Activated CD4-positive, alpha-beta T cell treated with anti-CD3 and anti-CD28 coated beads for 48 hours (primary cell): ENCODE measurements at places on chromosomes 4 and X.

DNA sequence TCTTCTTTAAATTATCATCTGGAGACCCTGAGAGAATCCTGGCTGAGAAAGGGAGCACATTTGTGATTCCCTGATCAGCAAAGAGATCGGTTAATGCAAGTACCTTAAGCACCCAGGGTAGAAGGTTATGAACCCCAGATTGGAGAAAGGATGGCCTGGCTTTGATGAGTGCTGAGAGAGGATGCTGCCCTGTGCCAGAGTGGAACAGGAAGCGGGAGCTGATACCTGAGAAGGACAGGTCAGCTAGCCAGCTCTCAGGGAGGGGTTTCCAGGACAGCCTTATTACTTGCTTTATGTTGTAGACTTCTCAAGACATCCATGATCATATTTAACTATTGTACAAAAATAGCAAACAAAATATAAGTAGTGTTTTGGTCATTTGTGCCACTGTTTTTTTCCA, 141.9 kb downstream of the GATB start:
- no peak for DNase-seq

DNA sequence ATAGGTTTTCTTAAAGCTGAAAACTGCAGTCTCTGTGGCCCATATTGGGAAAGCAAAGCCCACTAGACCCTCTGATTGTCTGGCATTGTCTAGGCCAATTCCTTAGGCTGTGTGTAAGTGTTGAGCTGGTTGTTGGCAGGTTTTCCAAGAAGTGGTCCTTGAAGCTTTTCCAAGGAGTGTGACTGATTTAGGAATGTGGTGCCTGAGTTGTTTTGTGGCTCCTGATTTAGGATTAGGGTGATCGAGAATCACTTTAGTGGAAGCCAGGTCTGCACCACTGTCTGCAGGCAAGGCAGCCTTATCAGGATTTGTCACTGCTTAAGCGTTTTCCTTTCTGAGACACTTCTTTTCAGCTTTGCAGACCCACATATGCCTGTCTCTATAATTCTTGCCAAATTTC, 339.0 kb upstream of the DDX53 start:
- no peak for DNase-seq

GRCh38 chrX:13261348-13261747, 58.5 kb downstream of the ATXN3L start:
- DNase-seq: no peak

GRCh38 chrX:13418126-13419097, 98.6 kb upstream of the ATXN3L start:
- DNase-seq: no peak

- DNase-seq: no peak
These were observed 20.9 kb upstream of the USP27X start for GRCh38 chrX:49858341-49858740.

- peak; percentile 53 for DNase-seq
These were observed 42.9 kb upstream of the HS3ST1 start for GRCh38 chr4:11471618-11472017.

- no peak for DNase-seq
These were observed 600 bp upstream of the HEPH start for GRCh38 chrX:66163447-66163846.

DNA sequence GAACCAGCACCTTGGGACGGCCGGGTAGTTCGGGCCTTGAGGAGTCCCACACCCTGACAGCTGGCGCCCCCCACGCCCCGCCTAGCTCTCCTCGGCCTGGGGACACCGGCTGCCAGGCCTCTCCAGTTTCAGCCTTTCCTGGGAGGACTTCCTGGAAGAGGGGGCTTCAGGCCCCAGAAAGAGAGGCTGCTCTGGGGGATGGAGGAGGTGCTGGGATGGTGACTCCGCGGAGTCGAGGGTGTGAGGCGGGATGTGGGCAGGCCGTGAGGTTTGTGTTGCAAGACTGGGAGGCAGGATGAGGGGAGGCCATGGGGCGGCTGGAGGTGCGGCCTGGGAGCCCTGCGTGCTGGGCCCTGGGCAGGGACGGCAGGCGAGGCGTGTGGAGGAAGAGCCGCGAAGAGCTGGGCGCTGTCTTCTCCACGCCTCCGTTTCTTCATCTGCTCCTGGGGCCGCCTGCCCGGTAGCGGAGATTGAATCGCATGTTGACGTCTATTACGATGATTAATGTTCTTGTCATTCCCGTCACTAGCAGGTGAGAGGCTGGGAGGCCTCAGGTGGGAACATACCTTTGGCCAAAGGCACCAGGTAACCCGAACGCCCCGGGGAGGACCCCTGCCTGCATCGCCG, 918 bp upstream of the FGFRL1 start:
- peak; percentile 81 for DNase-seq

DNA sequence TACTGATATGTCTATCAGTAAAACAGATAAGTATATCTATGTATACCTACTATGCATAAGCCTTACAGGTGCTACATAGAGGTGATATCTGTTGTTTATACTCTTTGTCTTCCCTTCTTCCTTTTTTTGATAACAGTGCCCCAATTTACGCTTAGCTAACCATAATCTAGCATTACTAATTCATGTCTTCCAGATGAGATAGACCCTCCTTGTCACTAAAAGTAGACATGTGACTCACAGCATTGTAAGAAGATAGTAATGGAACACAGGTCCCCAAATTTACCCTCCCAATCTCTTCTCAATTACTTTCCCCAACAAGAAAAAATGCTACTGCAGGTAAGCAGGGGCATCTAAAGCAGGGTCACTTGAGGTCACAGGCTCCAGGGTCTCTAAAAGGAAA, 7.9 kb upstream of the NFKB1 start:
- no peak for DNase-seq

DNA sequence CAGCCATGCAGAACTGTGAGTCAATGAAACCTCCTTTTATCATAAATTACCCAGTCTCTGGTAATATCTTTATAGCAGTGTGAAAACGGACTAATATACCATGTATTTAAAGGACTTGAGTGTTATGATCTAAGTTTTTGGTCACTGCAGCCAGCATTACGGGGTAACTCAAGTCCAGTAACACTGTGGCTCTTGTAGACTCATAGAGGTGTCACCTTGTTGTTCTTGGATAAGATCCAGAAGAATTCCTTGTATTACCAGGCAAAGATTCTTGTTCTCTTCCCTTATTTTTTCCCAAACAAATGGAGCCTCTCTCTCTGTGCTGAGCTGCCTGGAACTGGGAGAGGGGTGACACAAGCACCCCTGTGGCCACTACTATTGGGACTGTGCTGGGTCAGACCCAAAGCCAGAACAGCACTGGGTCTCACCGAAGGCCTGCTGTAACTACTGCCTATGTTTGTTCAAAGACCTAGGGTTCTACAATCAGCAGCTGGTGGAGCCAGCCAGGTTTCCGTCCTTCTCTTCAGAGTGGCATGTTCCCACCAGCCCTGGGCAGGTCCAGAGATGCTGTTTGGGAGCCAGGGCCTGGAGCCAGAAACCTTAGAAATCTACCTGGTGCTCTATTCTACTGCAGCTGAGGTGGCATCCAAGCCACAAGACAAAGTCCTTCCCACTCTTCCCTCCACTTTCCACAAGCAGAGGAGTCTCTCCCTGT, 43.7 kb upstream of the MED14 start:
- DNase-seq: no peak

GRCh38 chr4:42673082-42673425, 16.1 kb upstream of the ATP8A1 start:
- DNase-seq: peak; percentile 44

DNA sequence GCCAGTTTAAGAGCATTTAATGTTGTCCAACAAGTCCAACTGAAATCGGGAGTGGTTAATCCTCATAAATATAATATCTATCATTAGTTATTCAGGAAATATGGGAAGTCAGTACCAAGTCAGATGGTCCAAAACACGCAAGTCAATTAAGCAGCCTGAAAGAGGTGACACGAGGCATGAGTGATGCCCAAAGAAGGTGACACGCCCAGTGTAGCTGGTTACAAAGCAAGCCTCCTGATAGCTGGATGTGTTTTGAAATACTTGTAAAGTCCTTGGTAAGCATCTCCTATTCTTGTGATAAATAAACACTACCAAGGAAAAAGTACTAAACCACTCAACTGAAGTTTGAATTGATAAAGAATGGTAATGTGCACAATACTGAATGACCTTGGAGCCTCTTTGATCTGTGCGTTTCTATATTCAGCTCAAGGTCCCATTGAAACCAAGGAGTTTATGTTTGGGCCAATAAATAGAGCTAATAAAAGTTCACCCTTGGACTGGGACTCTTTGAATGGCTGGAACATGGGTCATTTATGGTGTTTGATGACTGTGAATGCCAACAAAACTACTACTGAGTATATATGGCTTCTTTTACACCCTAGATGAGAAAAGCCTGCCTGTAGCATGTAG, 93.2 kb upstream of the KLF3 start:
- DNase-seq: no peak

DNA sequence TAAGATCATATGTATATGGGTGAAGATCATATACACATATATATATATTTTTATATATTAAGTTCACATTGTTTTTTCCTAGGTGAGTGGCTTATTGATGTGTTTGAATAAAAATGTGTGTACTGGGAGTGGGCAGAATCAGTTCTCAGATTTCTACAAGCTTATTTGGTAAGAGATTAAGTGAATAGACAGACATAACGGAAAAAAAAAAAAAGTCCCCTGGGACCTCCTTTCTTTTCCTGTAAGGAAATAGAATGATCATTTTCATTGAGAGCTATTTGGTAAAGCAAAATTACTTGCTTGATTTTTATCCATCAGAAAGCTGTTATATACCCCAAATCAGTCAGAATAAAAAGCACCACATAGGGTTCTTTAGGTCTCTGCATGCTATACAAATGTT, 597.7 kb downstream of the PCDH18 start:
- DNase-seq: no peak

GRCh38 chr4:170386511-170386910, 296.8 kb upstream of the AADAT start:
- DNase-seq: no peak

- no peak for DNase-seq
These were observed 37.7 kb downstream of the NSG1 start for GRCh38 chr4:4424499-4425115.

DNA sequence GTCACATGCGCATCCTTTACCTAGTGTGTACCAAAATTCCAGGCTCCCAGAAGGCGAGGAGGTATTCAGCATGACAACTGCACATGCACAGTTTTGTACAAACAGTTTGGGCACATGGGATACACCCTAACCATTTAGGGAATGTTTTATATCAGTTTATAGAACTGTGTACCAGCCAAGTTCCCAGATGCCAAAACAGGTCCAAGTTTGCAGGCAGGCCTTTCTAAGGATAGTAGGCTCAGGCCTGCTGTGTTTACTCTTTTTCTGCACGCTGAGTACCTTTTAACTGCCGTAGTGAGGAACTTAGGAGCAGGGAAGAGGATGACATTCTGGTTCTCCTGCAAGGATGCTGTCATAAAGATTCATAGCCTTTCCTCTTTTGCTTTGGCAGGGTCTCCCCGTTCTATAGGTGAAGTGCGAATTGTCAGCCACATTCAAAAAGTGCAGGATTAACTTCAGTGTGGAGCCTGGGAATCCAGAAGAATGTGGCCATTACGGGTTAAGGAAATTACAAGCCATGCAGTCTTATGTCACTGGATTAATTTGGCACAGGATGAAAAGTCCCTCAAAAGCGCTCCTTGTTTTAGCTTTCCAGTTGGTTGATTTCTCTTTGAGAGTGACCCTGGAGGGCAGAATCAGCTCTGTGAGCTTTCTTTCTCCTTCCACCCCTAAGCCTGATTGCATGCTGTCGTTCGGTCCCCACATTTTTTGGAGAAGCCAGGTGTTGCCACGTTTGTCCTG, 259.8 kb downstream of the ARHGAP10 start:
- DNase-seq: no peak

DNA sequence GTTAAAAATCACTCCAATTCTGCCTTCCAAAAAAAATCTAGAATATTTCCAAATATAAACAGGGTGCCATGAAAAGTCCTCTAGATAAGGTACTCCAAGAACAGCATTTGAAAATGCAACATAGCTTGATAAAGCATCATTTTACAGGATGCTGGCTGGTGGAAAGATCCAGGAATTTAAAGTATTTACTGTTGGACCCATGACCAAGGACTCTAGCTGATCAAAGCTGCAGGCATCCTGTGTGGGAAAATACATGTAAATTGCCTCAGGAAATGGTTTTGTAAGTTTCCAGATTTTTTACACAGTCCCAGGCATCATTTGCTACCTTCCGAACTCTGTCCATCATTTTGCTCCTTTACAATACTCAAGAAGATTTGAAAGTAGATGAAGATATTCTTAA, 164.4 kb downstream of the GRIA3 start:
- DNase-seq: no peak

- peak; percentile 49 for DNase-seq
These were observed 24.0 kb upstream of the XIAP start for GRCh38 chrX:123835661-123836371.

GRCh38 chr4:99356992-99357391, 4.4 kb upstream of the ADH1C start:
- DNase-seq: no peak

DNA sequence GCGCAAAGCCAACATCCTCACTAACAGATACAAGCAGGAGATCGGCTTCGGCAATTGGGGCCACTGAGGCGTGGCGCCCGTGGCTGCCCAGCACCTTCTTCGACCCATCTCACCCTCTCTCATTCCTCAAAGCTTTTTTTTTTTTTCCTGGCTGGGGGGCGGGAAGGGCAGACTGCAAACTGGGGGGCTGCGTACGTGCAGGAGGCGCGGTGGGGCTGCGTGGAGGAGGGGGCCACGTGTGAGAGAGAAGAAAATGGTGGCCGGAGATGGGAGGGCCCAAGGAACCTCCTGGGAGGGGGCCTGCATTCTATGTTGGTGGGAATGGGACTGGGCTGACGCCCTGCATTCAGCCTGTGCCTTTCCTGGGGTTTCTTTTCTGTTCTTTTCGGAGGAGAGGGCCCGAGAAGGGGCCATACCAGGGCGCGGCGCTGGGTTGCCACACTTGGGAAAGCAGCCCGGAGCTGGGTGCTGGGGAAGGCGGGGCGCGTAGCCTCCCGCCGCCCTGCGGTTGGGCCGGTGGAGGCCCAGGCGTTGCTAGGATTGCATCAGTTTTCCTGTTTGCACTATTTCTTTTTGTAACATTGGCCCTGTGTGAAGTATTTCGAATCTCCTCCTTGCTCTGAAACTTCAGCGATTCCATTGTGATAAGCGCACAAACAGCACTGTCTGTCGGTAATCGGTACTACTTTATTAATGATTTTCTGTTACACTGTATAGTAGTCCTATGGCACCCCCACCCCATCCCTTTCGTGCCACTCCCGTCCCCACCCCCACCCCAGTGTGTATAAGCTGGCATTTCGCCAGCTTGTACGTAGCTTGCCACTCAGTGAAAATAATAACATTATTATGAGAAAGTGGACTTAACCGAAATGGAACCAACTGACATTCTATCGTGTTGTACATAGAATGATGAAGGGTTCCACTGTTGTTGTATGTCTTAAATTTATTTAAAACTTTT, 4.5 kb downstream of the MID1IP1 start:
- peak; percentile 70 for DNase-seq
